ENCODE measurements at places on chromosomes 7 and 10.

- DNase-seq, result no peak
Measured at GRCh38 chr7:141866974-141867373, 25.7 kb upstream of the PRSS37 start.

GRCh38 chr10:89173075-89173474 lies 34.0 kb downstream of the CH25H start:
- DNase-seq, result no peak

DNA sequence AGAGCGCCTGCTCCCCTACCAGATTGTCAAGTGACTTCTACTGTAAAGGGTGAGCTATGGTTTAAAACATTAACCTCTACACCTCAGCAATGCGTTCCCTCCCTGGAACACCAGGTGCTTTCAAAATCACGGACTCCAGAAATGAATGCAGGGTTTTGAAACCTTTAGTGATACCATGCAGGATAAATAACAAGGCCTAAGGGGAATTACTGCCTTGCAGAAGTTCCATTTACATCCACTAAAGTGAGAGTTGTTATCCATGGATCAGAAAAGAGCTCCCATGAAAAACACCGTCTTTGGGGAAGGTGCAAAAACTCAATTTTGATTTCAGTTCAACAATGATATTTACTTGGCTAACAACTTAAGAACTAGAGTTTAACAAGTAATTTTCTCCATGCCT lies 4.0 kb downstream of the FZD8 start:
- no peak for DNase-seq

GRCh38 chr10:14047431-14047830 lies 283.3 kb downstream of the FRMD4A start:
- DNase-seq, result no peak

GRCh38 chr10:43215758-43216455 lies 51.0 kb downstream of the RASGEF1A start:
- no peak for DNase-seq

GRCh38 chr10:98248018-98248417 lies 20.0 kb downstream of the LOXL4 start:
- no peak for DNase-seq

- DNase-seq, result no peak
Measured at GRCh38 chr7:40199076-40199802, 64.4 kb downstream of the SUGCT start.

GRCh38 chr7:44565795-44566559 lies 7.7 kb downstream of the DDX56 start:
- no peak for DNase-seq

- no peak for DNase-seq
Measured at GRCh38 chr10:30639946-30640786, 10.6 kb upstream of the LYZL2 start.

- DNase-seq, result no peak
Measured at GRCh38 chr7:134854816-134855215, 75.4 kb downstream of the CALD1 start.

DNA sequence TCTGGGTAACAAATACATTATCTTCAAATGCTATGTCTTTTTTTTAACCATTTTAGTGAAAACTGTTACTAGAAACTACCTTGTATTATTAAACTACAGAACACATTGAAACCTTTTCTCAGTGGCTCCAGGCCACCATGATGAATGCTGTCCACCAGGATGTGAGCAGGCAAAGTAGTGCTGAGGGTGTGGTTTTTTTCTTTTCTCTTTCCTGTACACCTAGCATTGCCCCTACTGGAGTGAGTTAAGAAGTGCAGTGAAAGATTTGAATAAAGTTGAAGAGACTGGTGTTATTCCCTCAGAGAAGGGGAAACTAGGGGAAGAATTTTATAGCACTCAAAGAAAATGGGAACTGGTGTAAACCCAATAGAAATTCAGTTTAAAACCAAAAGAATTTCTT lies 120.0 kb upstream of the SAMD8 start:
- DNase-seq, result no peak

DNA sequence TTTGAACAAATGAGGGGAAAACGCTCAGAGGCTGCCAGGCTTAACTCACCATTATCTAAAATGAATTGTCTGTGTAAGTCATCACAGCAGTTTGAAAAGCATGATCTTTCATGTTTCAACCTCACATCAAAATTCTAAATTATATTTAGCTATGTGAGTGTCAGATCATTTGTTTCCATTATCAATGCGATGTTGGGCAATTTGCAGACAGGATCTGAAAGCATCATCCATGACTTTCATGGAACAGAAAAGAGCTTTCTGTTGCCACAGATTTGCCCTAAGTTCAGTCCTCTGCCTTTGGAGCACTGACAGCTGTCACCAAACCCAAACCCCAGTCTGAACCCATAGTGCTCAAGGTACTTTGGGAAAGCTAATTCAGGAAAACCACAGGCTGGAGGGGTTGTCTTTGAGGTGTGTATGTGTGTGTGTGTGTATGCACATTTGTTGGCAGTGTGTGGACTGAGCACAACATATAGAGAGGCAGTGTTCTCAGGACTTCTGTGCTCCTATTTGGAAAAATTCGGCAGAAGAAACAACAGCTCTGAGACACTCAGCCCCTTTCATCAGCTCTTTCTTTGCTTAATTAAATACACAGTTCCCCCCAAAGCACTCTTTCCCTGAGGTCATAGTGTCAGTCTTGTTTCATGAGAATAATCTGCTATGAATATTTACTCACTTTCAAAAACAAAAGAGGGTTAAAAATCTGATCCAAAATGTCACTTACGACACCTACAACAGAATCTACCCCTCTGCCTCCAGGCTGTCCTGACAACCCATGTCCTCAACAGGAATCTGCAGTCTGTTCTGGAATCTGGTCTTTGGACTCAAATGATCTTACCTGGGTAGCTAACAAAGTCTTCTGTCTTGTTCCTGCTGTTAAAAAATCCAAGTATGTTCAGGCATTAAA lies 188.5 kb upstream of the KLF14 start:
- no peak for DNase-seq

- no peak for DNase-seq
Measured at GRCh38 chr7:66807736-66808135, 67.2 kb downstream of the RABGEF1 start.

- no peak for DNase-seq
Measured at GRCh38 chr10:110461088-110461487, 36.6 kb upstream of the DUSP5 start.

DNA sequence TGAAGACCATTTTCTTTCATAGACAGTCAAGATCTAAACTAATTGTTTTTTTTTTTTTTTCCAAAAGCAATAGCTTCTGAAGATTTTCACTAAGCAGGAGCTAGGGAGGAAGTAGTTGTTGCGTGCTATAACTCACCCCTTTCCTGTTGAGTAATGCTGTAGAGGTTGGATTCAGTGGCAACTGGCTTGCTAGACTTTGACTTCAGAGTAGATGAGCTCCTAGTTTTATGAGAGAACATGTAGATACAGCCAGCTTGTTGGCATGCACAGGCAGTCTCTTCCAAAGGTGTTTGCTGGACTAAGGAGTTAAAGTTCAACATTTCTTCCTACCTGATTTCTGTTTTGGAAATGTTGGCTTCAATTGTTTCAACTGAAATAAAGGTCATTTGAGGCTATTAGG lies 66.2 kb upstream of the MXI1 start:
- DNase-seq, result no peak

GRCh38 chr10:96259150-96259549 lies 12.2 kb downstream of the BLNK start:
- no peak for DNase-seq

DNA sequence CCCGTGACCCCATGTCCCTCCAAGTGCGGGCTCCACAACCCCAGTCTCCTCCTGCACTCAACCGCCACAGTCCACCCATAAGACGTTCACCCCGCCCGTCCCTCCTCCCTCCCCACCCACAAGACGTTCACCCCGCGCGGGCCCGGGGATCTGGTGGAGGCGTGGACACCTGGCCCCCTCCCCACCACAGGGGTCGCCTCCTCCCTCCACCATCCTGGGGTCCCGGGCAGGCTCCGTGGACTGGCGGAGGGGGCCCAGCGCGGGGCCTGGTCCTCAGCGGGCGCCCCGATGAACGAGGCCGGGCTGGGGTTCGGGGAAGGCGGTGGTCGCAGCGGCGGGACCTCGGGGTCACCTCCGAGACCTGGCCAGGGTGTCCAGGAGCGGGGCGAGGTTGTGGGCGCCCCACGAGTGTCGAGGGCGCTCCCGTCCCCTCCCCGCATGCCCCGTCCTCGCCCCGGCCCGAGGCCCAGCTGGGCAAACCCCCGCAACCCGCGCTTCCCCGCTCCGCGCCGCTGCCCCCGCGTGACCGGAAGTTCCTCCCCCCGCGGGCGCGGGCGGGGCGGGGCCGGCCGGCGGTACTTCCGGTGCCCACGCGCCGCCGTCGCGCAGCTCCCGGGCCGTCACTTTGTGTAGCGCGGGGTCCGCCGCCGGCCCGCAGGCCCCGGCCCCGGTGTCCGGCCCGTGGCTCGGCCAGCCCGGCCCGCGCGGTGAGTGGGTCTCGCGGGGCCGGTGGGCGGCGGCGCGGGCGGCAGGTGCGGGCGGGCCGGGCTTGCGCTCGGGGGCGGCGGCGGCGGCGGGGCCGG lies at the start of gene ZNF316:
TSS of gene ZNF316 (plus strand) at position 578 of the 803 bp plus-strand sequence. CDS start 5,092 bp downstream, outside the sequence.
- DNase-seq, result peak; percentile 43
